ENCODE measurements at places on chromosomes 5 and 9.

DNA sequence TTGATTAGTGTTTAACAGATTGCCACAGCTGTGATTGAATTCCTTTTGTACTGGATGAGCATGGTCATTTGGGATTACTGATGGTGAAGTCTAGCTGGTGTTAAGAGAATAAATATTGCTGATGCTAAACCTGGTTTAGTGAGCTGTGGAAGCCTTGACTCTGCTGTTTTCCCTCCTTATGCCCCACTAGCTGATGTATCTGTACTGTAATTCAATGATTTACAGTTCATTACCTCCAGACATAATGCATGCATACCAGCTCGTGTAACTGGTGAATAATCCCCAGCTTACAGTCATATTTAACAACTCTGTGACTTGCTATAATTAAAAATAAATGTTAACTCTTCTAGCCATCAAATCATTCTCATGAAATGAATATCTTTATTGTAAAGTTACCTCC lies 1.7 kb upstream of the CMYA5 start:
- DNase-seq: no peak

DNA sequence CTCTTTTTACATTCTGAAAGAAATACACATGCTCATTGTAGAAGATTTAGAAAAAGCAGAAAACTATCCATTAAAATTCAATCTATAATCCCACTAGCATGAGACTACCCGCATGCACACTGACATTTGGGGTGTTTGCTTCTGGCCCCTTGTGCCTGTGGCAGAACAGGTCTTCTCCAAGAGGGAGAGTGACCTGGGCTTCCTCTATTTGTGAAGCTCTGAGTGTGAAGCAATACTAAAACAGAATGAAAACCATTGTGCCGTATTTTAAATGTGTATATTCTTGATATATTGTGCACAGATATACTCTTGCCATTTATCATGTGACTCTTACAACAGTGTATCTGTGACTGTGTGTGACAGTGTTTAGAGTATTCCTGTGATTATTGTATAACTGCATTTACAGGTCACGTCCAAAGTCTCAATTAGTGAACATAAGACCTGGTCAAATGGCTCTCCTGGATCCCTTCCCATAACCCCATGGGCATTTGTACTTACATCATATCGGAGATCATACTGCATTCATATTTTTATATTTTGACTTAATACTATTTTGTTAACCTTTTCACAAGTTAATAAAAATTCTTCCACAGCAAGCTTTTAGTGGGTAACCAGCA lies 14.7 kb upstream of the CPEB4 start:
- DNase-seq: no peak

DNA sequence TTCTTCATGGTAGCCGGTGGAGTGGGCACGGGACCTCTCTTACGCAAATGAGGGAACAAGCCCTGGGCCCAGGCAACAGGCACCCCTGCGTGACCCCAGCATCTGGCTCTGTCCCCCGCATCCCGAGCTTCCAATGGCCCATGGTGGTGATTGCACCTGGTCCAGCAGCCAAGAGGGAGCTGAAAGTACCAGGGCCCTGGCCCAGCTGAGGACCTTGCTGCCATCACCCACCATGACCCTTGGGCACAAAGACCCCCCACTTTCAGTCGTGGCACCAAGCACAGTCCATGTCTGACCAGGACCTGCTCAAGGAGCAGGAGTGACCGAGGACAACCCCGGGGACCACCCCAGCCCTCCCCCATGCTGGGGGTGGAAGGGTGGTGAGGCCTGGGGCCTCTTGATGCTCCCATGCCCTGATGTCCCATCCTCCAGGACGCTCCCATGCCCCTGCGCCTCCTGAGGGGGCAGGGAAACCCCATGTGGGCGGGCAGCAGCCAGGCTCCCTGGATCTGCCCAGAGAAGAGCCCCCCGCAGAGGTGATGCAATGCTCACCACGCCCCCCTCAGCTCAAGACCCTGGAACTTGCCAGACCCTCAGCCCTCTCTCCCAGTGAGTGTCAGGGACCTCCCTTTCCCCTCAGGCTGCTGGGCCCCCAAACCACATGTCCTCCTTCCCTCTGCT lies 123.9 kb downstream of the ADAMTS2 start:
- DNase-seq: no peak

DNA sequence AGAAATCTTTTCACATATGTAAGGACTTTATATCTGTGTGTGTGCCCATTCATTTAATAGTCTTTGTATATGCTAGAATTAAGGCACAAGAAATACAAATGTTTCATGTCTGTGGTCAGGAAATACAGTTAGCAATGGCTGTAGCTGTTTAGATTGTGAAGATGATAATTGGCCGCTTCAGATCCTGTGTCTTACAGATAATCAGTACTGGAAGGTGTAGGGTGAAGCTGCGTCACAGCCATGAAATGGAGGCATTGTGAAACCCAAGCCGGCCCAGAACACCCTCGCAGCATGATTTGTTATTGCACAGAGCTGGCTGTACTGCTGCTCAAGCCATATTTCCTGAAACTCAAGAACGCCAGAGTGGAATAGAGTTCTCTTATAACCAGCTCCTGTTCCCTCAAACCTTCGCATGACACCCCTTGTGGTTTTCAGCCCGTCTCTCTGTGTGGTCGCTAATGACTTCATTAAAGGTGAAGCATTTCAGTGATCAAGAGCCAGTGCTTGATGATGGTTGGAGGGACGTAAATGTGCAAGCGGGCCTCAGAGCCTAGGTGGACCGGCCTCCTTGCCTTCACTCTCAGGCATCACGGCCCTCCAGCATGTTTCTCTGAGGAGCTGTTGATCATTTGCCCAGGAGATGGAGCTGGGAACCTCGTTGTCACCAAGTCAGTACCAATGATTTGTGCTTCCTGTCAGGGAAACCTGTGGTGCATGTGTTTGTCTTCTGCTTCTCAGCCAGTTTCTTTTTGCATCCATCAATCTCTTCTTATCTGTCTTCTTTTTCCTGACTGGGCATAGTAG lies 80.1 kb downstream of the F2RL2 start:
- peak; percentile 69 for DNase-seq

DNA sequence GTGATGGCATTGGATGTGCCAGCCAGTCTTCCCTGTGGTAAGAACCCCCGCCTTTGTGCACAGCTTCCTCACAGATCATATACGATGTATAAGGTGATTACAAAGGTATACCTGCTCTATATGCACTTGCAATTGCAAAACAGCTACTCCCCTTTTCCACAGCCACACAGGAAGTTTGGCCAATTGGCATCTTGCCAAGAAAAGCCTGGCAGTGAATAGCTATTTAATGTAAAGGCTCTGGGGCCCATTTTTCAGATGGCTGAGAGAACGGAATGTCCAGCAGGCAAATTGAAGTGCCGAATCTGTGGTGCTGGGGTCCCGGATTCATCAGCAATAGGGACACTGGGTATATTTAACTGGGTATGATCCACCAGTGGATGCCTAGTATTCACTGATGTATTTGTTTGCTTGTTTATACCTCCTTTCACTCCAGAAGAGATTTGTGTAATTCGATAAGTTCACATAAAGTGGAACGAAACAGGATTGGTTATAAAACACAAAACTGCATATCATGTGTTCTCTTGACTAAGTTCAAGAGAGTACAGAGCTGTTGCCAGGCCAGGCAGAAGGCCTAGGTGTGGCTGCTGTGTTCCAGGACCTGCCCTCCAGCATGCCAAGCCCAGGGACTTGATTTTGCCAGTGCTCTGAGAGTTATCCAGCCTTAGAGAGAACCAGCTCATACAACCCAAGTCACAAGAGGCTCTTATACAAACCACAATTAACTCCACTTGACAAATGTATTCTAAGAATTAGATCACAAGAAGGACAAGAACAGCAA lies 27.7 kb upstream of the GABRP start:
- DNase-seq: no peak

GRCh38 chr5:10278658-10279279 lies 28.7 kb downstream of the CCT5 start:
- no peak for DNase-seq

DNA sequence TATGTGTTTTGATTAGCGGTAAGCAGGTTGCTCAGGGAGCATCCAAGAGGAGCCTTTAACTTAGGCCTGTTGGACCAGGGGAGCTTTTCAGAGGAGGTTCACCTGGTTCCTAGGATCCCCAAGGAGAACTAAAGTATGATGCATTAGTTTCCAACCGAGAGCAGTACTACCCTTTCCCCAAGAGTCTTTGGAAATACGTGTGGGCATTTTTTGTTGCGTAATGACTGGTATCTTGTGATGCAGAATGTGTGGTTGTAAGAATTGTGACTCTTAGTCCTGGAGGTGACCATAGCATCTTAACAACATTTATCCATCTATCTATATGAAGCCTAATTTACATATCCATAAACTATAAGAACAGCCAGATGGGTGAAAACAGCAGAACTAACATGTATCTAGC lies 11.0 kb downstream of the CFAP95 start:
- no peak for DNase-seq

- no peak for DNase-seq
Measured at GRCh38 chr5:102077920-102078319, 218.2 kb downstream of the SLCO4C1 start.

GRCh38 chr9:129442803-129443511 lies 177.9 kb downstream of the C9orf50 start:
- no peak for DNase-seq

- no peak for DNase-seq
Measured at GRCh38 chr5:111781200-111781599, 24.2 kb upstream of the NREP start.

DNA sequence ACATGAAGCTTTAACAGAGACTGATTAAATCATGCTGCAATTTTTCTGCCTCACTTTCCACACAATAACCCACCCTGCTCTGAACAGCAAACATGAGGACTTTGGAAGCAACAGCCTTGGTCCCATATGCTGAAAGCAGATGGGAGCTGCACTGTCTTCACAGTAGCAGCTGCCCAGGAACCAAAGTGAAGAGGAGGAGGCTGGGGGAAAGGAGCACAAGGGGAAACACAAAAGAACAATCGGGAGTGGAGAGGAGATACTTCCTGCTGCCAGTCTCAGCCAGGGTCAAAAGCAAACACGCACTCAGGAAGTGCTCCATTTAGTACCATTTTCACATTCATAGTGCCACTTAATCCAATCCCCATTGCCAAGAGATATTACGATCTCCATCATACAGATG lies 183.3 kb upstream of the PUM3 start:
- no peak for DNase-seq

DNA sequence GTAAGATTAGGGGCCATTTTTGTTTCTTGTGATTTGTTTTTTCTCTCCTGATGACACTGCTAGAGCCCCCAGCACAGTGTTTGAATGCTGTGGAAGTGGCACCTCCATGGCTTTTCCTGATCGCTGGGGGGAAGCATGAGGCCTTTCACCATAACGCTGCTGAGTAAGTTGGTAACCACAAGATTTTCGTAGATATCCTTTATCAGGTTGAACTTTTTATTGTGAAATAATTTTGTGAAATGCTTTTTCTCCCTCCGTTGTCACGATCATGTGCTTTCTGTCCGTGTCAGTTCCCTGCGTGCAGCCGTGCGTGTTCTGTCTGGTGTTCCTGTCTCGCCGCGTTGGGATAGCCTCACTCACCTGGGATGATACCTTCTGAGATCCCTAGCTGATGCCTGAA lies 59.4 kb downstream of the EHMT1 start:
- no peak for DNase-seq
